Fibroblast of villous mesenchyme (primary cell): ENCODE measurements at places on chromosomes 3 and 15. TPM values are rescaled to one million over a fixed set of nuclear protein-coding genes. Genes with fewer than 3 reads are reported as not detected.

- no peak for DNase-seq
Measured at GRCh38 chr3:44065311-44066094, 176.2 kb upstream of the TOPAZ1 start.

GRCh38 chr3:61358364-61358763, 107.1 kb upstream of the FHIT start:
- DNase-seq: peak; percentile 8

- peak; percentile 83 for DNase-seq
Measured at GRCh38 chr3:106119614-106120082, 250.8 kb upstream of the CBLB start.

GRCh38 chr3:73484656-73485248, 140.0 kb downstream of the PDZRN3 start:
- no peak for DNase-seq

GRCh38 chr3:124372775-124373174, 357.5 kb upstream of the UMPS start:
- DNase-seq: no peak

GRCh38 chr3:13637311-13637891, 88.5 kb downstream of the FBLN2 start:
- DNase-seq: no peak

GRCh38 chr15:25787381-25787780, 75.7 kb downstream of the ATP10A start:
- no peak for DNase-seq

DNA sequence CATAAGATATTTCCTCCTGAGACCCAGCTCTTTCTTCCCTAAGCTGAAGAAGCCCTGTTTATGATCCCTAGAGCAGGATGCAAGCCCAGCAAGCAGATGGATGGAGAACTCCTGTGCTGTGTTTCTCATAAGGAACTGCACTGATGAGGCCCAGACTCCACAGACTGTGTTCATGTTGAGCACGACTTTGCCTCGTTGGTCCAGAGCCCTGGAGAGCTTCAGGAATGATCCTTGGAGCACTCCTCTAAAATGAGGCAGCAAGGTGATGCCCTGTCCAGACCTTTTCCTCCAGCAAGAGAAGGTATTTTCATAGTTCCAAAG, 83.8 kb downstream of the MYLK start:
- no peak for DNase-seq

GRCh38 chr15:81286621-81287121, 37.3 kb downstream of the STARD5 start:
- DNase-seq: no peak

- DNase-seq: peak; percentile 84
Measured at GRCh38 chr15:81106560-81106959, 27.5 kb upstream of the CFAP161 start.

DNA sequence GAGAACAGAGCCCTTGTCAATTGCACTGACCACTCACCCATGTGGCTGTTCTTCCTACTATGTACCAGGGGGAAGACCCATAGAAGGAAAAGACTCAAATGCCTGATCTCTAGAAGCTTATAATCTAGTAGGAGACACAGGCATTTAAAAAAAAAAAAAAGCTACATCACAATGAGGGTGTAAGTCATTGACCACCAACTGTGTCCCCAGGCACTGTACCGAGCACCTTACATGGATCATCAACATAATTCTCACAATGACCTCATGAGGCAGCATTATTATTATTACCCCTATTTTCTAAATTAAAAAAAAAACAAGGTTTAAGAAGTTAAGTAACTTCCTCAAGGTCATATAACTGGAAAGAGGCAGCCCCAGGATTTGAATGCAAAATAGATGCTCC, 247.4 kb downstream of the SHOX2 start:
- no peak for DNase-seq

DNA sequence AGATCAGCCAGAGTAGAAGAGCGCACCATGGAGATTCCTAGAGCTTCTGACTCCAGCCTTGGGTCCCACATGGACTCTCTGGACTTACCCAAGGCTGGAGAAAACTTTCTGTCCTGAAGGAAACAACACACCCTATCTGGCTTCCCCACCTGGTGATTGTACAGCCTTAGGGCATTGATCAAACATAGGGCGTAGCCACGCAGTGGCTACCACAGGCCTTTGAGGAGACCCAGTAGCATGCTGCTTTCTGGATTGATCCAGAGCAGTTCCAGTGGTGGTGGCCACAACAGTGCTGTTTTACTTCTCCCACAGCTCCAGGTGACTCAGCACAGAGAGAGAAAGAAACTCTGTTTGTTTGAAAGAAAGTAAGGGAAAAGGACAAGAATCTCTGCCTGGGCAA, 23.5 kb downstream of the PYDC2 start:
- DNase-seq: no peak

DNA sequence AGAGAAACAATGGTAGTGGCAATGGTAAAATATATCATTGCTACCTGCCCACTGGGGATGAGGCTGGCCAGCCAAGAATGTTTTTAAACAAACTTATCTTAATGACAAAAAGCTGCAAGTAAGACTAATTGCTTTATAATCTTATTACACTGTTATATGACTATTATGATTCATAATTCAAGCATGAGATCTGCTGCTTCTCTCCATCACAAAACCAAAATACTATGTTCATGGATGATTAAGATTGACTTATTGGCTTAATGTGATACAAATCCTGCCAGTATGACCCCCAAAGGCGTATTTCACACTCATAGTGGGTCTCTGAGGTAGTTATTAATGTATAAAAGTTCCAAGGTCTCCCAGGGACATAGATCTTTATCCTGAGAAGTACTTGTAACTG, 52.6 kb downstream of the FBN1 start:
- DNase-seq: no peak

DNA sequence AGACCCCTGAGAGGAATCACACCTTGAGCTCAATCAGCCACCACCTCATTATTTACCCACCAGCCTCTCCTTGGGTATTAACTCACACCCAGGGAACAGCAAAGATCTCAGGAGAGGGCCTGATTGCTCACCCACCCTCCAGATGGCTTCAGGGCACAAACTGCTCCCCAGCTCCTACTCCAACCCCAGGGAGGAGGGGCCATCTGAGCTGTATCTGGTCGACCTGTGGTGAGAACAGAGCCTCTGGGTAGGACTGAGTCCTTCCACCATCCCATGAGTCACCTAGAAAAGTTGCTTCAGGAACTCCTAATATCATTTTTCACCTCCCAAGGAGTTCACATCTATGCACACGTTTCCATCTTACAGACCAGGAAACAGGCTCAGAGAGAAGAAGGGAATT, 44.8 kb upstream of the HES1 start:
- peak; percentile 59 for DNase-seq

GRCh38 chr15:58749532-58750337, at the start of gene ADAM10:
Gene ADAM10 (minus strand): TSS chr15:58749707. CDS start chr15:58749534, 173 bp downstream.
- peak; percentile 99 for DNase-seq

GRCh38 chr3:61750766-61751165, 189.4 kb downstream of the PTPRG start:
- no peak for DNase-seq

DNA sequence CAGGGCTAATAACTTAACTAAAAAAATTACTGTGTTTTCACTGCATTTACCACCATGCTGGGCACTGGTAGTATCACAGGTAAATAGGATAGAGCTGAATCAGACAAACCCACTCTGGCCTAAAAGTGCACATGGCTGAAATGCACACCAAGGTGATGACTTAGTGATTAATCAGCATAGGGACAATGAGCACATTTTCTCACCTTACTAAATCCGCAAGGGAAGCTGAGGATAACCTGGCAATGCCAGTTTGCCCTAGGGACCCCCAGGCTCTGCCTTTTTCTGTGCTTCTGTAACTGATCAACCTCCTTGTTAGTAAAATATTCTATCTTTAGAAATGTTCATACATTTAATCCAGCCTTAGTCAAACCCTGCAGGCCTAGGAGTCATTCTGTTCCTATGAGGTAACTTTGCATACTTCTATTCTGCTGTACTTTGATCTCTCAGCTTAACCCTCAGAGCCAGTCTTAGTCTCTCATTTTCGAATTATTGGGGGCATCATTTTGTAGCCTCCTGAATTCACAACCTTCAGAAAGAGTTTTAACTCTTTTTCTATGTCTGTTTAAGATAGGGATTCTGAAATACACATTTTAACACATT, 562.9 kb upstream of the KCNMB2 start:
- DNase-seq: no peak

- DNase-seq: peak; percentile 48
Measured at GRCh38 chr15:76972389-76973361, 22.3 kb upstream of the PSTPIP1 start.

- no peak for DNase-seq
Measured at GRCh38 chr3:131655070-131655690, 152.4 kb upstream of the MRPL3 start.

DNA sequence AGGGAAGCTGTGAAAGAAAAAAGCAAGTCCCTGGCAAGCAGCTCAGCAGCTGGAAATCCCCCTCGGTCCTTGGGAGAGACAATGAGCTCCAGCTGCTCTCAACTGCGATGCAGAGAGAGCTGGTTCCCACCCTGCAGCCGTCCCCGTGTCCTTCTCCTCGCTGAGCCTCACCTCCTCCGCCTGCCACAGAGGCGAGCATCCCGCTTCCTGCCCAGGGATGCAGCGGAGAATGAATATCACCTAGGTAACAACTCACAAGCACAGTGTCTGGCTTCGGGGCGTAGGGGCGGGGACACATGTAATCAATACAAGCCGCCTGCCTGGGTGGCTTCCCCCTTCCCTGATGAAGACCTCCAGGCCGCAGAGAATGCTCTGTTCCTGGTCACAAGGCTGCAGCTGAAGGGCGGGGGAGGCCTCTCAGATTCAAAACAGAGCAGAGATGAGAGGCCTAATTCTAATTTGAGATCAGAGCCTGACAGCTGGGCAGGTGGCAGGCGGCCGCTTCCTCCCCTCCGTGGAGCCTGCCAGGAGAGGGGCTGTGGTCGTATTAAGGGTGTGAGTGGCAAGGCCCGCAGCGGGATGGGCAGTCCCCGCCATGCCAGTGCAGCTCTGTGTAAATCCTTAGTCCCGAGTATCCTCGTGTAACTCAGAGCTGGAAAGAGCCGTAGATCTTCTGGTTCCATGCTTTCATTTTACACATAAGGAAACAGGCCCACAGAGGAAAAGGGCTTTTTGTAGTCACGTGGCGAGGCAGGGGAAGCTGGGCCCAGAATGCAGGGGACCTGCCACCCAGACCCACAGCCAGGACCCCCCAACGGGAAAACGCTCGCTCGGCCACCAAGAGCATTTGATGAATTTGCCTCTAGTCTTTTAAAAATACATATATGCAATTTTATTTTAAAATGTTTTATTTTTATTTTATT, 24.3 kb downstream of the ZDHHC19 start:
- DNase-seq: no peak

GRCh38 chr3:124260206-124260915, 268.4 kb upstream of the ROPN1 start:
- peak; percentile 56 for DNase-seq

DNA sequence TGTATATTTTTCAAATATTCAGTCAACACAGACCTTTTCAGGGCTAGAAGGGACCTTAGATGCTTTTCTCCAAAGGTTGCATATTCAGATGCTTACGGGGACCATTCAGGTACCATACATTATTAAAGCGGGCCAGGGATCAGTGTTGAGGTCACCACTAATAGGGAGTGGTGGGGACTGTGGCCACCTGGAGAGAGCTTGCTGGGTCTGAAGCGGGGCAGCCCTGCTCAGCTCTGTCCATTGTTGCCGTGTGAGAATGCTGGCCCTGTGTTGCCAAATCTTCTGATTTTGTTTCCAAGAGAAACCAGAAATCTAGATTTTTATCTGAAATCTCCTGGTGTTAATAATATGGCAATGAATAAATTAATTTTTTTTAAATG, 23.7 kb downstream of the ABHD2 start:
- DNase-seq: no peak

- no peak for DNase-seq
Measured at GRCh38 chr3:147518465-147518864, 109.3 kb downstream of the ZIC1 start.

DNA sequence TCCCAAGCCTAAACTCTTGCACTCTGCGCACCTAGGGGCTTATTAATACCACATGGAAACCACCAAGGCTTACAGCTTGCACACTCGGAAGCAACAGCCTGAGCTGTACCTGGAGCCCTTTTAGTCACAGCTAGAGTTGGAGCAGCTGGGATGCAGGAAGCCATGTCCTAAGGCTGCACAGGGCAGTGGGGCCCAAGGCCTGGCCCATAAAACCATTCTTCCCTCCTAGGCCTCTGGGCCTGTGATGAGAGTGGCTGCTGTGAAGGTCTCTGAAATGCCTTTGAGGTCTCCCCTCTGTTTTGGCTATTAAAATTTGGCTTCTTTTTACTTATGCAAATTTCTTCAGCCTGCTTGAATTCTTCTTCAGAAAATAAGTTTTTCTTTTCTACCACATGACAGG, 383.9 kb upstream of the UBE2E2 start:
- no peak for DNase-seq

GRCh38 chr3:56787784-56788256, 13.9 kb downstream of the ARHGEF3 start:
- DNase-seq: no peak

DNA sequence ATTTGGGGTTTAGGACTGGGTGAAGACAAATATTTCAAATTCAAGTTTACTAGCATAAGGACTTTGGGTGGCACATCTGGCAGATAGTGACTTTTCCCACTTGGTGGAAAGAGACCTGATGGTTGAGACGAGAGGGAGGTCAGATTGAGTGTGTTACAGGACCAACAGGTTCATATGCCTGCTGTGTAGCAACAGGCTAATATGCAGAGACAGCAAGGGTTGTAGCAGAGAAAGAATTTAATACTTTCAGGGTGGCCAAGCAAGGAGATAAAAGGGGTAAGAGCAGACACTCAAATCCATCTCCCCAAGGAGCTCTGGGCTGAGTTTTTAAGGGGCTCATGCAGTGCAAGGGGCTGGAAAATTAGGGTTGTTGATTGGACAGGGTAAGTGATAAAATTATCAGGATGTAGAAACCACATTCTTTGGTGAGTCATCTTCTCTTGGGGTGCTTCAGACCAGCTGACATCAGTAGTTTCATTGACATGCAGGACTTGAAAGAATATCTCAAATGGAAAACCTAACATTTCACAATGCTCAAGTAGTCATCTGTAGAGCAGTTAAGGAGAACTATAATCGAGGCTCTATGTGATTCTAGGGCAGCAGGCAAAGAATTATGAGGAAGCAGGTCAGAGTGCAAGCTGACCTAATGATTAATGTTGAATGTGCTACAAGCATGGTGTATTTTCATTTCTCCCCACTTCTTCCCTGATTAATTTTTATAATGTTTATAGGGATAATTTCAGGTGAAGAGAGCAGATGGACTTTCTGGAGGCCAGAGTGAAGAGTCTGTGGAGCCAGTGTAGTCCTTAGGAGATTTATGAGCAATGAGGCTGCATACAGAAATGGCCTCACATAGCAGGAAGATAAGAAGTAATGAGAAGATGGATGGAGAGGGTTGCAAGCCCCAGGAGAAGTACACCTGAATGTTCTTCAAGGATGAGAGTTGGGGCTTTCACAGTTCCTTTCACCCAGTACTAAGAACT, 13.7 kb downstream of the FOXB1 start:
- DNase-seq: no peak

- DNase-seq: peak; percentile 82
Measured at GRCh38 chr3:196609343-196609775, 30.1 kb upstream of the NRROS start.

The LMCD1 gene
- total RNA-seq: 95.0 and 170 TPM in 2 replicates

The ZKSCAN7 gene
- total RNA-seq: 5.8 and 6.0 TPM in 2 replicates

The AHSG gene
- total RNA-seq: not detected in 2 replicates

The ANKRD34C gene
- under 0.01 TPM in 1 of 2 replicates, not detected in the other for total RNA-seq

The BCL2A1 gene
- total RNA-seq: not detected in 2 replicates

The ALG1L2 gene
- total RNA-seq: 0.86 TPM in 1 of 2 replicates, not detected in the other

The MEGF11 gene
- under 0.01 TPM in 1 of 2 replicates, not detected in the other for total RNA-seq

The SYNPR gene
- not detected in 2 replicates for total RNA-seq
